ENCODE measurements at places on chromosomes 16 and 17.

- no peak for DNase-seq
These were observed 175.7 kb downstream of the AXIN2 start for GRCh38 chr17:65385726-65386125.

DNA sequence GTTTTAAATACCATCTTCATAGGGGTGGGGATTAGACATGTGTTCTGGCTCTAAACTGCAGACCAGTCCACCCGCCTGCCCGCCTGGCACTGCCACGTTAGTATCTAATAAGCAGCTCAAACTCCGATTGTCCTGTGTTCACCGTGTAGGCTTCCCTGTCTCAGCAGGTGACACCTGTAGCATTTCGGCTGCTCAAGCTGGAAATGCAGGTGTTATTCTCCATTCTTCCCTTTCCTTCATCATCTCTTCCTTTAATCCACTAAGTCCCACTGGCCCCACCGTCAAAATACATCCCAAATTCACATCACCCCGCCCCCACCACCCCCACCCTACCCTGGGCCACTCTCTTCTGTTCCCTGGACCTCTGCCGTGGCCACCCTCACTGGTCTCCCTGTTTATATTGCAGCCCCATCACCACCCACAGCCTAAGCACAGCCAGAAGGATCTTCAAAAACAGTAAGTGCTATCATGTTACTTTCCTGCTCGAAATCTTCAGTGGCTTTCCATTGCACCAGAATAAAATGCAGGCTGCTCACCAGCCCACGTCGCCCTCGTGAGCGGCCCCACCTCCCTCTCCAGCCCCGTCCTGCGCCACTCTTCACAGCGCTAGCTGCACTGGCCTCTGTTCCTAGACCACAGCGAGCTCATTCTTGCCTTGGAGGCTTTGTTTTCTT lies 65.1 kb downstream of the RTN4RL1 start:
- DNase-seq, result no peak

GRCh38 chr17:75003070-75003956 lies 9.2 kb upstream of the MRPL58 start:
- no peak for DNase-seq

DNA sequence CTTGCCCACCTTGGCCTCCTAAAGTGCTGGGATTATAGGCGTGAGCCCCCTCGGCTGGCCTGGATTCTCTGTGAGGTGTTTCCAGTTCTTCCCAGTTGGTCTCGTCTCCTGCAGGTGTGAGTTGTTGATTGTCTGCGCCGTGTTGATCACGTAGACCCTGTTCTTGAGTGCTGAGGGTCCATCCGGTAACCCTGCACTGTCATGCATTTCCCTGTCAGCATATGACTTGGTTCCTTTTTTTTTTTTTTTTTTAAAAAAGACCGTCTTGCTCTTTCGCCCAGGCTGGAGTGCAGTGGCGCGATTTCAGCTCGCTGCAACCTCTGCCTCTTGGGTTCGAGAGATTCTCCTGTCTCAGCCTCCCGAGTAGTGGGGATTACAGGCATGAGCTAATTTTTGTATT lies 17.3 kb downstream of the MGRN1 start:
- DNase-seq, result no peak

GRCh38 chr17:62780951-62781350 lies 27.2 kb downstream of the MARCHF10 start:
- no peak for DNase-seq

DNA sequence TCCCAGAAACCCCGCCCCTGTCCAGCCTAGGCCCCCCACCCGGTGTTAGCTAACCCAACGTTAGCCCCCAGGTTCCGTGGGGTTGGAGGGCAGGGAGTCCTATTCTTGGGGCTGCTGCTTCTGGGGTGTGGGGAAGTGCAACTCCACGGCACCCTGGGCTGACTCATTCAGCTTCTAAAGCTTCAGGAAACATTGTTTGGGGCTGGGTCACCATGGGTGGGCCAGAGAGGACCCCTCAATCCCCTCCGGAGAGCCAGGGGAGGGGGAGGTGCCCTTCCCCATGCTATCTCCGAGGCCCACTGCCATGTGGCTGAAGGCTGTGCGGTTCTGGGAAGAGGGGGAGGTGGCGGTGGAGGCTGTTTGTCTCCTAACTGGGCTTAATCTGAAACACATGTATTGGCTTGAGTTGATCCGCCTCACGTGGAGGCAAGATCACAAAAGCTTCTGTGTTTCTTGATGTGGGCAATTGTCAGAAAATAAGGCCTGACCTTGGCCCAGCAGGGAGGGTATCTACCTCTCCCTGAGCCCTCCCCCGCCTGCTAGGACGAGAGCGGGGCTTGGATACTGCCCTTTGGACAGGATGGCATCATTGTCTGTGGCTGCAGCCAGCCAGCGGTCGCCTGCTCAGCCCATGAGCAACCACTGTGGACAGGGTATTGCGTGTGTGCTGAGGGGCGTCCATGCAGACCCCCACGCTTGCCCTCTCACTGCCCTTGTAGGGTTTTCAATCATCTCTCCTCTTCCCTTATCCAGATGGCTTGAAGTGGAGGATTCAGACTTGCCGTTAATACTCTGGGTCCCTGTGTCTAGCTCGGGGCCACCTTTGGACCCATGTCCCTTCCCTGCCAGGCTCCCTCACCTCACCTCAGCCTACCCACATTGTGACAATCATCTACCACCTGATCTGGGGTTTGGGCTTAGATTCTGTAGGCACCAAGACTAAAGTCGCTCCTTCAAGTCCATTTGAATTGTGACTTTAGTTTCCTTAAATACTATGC lies 1.3 kb downstream of the SERPINF1 start:
- no peak for DNase-seq

GRCh38 chr16:64705443-64705842 lies 416.4 kb downstream of the CDH11 start:
- DNase-seq, result no peak

- peak; percentile 9 for DNase-seq
These were observed 18.3 kb upstream of the WFIKKN2 start for GRCh38 chr17:50816771-50817751.

DNA sequence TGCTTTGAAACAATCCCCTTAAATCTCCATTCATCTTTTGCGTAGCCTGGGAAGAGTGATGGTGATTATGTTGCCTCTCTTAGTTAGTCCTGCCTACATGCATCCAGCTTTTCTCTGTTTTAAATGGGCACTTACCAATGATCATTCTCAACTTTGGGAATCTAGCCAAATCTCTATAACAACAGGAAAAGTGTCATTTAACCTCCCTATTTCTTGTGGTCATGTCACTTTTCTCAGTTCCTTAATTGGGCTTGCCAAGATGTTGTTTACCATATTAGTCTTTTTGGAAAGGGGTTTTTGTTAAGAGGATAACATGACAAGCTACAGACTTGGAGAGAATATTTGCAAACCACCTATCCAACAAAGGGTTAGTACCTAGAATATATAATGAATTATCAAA lies 15.6 kb upstream of the CLEC10A start:
- DNase-seq, result no peak

DNA sequence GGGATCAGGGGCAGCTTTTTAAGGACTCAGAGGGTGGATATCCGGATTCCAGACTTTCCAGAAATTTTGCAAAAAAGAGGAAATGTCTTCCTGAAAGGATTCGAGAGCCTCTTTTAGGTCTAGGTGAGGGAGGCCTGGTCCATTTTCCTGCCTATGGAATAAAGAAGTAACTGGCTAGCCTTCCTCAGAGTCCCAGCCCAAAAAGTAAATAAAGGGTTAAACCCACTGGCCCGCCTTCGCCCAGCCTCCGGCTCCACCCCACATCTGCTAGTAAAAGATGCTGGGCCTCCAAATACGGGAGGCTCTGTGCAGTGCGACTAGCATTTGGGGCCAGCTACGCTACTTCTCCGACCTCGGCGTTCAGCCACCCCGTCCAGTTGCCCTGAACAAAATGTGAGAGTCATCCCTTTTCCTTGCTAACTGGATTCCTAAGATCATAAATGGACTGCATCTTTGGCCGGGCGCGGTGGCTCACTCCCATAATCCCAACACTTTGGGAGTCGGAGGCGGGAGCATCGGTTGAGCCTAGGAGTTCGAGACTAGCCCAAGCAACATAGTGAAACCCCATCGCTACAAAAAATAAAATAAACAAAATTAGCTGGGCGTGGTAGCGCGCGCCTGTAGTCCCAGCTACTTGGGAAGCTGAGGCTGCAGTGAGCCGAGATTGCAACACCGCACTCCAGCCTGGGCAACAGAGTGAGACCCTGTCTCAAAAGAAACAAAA lies 824 bp upstream of the MPP2 start:
- DNase-seq, result peak; percentile 23

- DNase-seq, result no peak
These were observed 3.8 kb upstream of the DHX8 start for GRCh38 chr17:43479948-43480347.

GRCh38 chr17:63919311-63919723 lies 678 bp upstream of the GH1 start:
- peak; percentile 35 for DNase-seq

GRCh38 chr16:48608871-48609651 lies 919 bp downstream of the N4BP1 start:
- no peak for DNase-seq

DNA sequence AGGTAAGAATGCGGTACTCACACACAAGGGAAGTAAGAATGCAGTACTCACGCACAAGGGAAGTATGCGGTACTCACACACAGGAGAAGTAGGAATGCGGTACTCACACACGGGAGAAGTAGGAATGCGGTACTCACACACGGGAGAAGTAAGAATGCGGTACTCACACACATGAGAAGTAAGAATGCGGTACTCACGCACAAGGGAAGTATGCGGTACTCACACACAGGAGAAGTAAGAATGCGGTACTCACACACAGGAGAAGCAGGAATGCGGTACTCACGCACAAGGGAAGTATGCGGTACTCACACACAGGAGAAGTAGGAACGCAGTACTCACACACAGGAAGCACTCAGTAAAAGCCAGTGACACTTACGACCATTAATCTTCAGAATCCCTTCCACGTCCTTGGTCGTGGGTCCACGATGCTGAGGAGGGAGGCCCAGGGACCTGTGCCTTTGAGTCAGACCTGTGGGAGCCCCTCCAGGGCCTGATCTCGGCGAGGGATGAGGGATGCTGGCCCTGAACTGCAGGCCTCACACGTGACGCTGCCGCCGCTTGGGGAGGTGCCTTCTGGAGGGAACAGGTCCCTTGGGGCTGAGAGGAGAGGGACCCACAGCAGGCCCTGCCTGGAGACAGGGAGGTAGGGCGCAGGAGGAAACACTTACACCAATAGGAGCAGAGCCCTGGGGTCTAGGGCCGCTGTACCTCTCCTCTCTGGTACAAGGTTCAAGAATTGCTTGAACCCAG lies 20.2 kb downstream of the ABR start:
- DNase-seq, result no peak

DNA sequence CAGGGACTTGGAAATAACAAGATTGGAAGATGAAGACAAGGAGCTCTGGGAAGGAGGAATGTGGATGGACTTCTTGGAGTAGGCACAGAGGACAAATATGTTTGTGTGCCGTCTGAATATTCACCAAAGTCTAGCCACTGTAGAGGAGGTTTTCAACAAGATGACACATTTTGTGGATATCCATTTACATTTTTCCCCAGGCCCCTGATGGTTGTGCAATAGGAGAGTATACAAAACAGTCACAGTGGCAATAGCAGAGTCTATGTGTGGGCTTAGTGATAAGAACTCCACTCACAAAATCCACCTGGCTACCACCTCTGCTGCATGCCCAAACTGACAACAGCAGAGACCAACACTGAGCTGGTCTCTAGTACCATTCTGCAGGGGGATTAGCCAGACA lies 32.6 kb upstream of the RPL38 start:
- DNase-seq, result no peak

DNA sequence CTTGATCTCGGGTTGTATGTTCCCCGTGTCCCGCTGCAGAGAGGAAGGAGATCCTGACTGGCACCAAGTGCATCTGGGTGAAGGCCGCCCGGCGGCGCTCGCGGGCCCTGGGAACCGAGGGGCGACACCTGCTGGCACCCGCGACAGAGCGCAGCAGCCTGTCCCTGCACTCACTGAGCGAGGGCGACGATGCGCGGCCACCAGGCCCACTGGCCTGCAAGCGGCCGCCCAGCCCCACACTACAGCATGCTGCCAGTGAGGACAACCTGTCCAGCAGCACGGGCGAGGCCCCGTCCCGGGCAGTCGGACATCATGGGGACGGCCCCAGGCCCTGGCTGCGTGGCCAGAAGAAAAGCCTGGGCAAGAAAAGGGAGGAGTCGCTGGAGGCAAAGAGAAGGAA lies 7.5 kb downstream of the BTBD17 start:
- peak; percentile 12 for DNase-seq

DNA sequence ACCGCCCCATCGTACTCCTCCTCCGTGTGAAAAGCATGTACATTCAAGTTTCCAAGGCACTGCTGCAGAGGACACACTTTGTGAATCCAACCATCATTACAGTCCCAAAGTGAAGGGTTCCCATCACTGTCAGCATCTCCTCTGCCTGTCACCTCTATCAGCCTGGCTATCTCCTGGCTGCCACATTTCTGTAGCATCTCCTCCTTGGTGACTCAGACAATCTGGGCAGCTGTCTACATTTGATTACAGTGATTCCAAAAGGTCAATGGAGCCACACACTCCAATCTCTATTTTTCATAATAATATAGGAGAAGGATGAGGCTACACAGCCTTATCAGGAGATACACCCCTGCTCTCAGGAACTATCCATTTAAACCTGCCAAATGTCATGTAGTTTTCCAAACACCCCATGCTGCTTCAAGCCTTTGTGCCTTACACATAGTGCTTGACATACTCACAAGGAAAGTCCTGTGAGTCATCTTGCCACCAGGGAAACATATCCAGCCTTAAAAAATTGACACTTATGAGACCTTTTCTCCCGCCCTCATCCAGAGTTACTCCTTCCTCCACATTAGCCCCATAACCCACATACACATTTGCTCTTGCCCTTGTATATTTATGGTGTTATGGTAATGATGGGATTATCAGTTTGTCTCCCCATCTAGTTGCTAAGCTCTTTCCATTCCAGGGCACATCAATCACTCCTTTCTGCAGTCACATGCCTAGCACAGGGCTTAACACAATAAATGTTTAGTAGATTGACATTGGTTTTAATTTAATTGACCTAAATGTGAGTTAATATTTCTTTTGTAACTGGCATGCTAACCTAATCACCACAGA lies 250.1 kb upstream of the CDH5 start:
- no peak for DNase-seq

DNA sequence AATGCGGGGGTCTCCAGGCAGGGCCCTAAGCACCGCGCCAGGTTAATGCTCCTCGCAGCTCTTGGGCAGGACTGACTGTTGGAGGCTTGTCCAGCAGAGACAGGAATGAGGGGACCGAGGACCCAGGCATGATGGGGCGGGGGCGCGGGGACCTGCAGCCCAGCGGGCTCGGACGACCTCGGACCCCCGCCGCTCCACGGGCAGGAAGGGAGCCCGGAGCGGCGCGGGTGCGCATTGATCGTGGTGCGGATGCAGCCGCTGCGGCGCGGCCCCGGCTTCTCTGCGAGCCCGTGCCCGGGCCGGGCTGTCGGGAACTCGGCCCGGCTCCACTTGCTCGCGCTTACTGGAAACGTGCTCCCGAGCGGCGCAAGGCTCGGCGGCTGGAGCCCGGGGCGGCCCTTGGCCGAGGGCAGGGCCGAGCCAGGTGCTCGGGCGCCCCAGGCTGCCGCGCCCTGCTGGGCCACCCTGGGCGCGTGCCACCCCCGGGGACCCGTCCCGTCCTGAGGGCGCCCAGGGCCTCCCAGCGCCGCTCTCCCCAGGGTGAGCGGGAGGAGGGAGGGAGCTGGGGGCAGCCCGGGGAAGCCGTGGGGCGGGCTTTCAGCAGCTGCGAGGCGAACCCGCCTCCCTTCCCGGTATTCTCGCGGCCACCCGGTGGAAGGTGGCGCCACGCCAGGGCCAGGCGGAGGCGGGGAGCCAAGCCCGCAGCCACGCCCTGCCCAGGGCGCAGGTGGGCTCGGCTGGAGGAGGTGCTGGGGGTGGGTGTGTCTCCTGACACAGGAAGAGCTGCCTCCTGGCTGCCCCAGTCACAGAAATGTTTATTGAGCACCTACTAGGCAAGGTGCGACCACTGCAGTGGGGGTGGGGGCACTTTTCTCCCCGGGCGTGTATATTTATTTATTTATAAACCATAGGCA lies 45.9 kb downstream of the SOCS3 start:
- DNase-seq, result peak; percentile 50
